ENCODE measurements at places on chromosomes 2 and 18. TPM values are rescaled to one million over a fixed set of nuclear protein-coding genes. Genes with fewer than 3 reads are reported as not detected.

The SPC25 gene
- not detected for total RNA-seq

The TMEM150A gene
- 14.1 TPM for total RNA-seq

The C2orf66 gene
- total RNA-seq: not detected

The LYPD6B gene
- total RNA-seq: not detected

The SLC5A7 gene
- total RNA-seq: not detected

The EMX1 gene
- total RNA-seq: not detected

The CCBE1 gene
- total RNA-seq: not detected

The HEATR5B gene
- 40.2 TPM for total RNA-seq

The PLEK gene
- total RNA-seq: 3.9 TPM

The CAVIN2 gene
- total RNA-seq: not detected

The GTF2A1L gene
- not detected for total RNA-seq

The TWIST2 gene
- not detected for total RNA-seq

The PLA2R1 gene
- total RNA-seq: not detected

The PROKR1 gene
- total RNA-seq: not detected

The BARD1 gene
- total RNA-seq: 10.0 TPM

The HOXD1 gene
- total RNA-seq: not detected

The TNFRSF11A gene
- 0.36 TPM for total RNA-seq

The NFE2L2 gene
- 93.6 TPM for total RNA-seq

The RAB27B gene
- total RNA-seq: 0.05 TPM

The COL3A1 gene
- not detected for total RNA-seq

The EVX2 gene
- total RNA-seq: not detected

The GRP gene
- not detected for total RNA-seq

The ACTG2 gene
- total RNA-seq: not detected

The SLC5A6 gene
- total RNA-seq: 39.1 TPM

The DSC2 gene
- not detected for total RNA-seq

The FOXI3 gene
- not detected for total RNA-seq

The SP5 gene
- total RNA-seq: not detected

The GRHL1 gene
- 0.47 TPM for total RNA-seq

The CABYR gene
- 2.1 TPM for total RNA-seq

The PDE1A gene
- total RNA-seq: not detected

The TEKT4 gene
- total RNA-seq: not detected

The IL18RAP gene
- total RNA-seq: 1.8 TPM

The GPAT2 gene
- total RNA-seq: 11.7 TPM

The PRKAG3 gene
- total RNA-seq: not detected

The AKAIN1 gene
- not detected for total RNA-seq

The NT5C1B gene
- total RNA-seq: not detected

The ARHGAP15 gene
- 130 TPM for total RNA-seq

The VIT gene
- not detected for total RNA-seq

The SPATA3 gene
- not detected for total RNA-seq

The ZNF892 gene
- total RNA-seq: 3.0 TPM

The CEP76 gene
- 11.0 TPM for total RNA-seq

The SLC8A1 gene
- 0.22 TPM for total RNA-seq

The THUMPD2 gene
- total RNA-seq: 13.4 TPM

The SKOR2 gene
- total RNA-seq: not detected

The FEV gene
- total RNA-seq: not detected

The STPG4 gene
- 1.0 TPM for total RNA-seq

The UNC80 gene
- total RNA-seq: not detected

The TRIP12 gene
- total RNA-seq: 215 TPM

The TRABD2A gene
- 168 TPM for total RNA-seq

The ZC3H6 gene
- total RNA-seq: 33.3 TPM

The HK2 gene
- total RNA-seq: 7.3 TPM

The PNO1 gene
- 13.6 TPM for total RNA-seq

The EDAR gene
- total RNA-seq: 10.6 TPM
